ENCODE measurements at places on chromosomes 3 and 15. TPM values are rescaled to one million over a fixed set of nuclear protein-coding genes. Genes with fewer than 3 reads are reported as not detected.

SLC28A2 gene
- not detected for total RNA-seq

C2CD4A gene
- total RNA-seq: 0.14 TPM

CD86 gene
- not detected for total RNA-seq

TP53BP1 gene
- 22.3 TPM for total RNA-seq

PRSS50 gene
- total RNA-seq: not detected

GOLGA8J gene
- total RNA-seq: not detected

SCAMP2 gene
- total RNA-seq: 60.6 TPM

CCDC54 gene
- not detected for total RNA-seq

XCR1 gene
- total RNA-seq: not detected

TMOD2 gene
- 6.4 TPM for total RNA-seq

MINAR1 gene
- 0.21 TPM for total RNA-seq

KNG1 gene
- total RNA-seq: not detected

PLXNA1 gene
- 5.0 TPM for total RNA-seq

TRH gene
- total RNA-seq: not detected

PODXL2 gene
- 0.98 TPM for total RNA-seq

CLDN18 gene
- not detected for total RNA-seq

ESYT3 gene
- total RNA-seq: 1.1 TPM

LNP1 gene
- total RNA-seq: 2.4 TPM

C3orf85 gene
- not detected for total RNA-seq

NR2F2 gene
- total RNA-seq: not detected

CELSR3 gene
- total RNA-seq: 4.9 TPM

SST gene
- not detected for total RNA-seq

ZNF620 gene
- total RNA-seq: 2.3 TPM

OIP5 gene
- 9.5 TPM for total RNA-seq

IP6K2 gene
- 68.3 TPM for total RNA-seq

WDR93 gene
- not detected for total RNA-seq

PARP15 gene
- total RNA-seq: 5.1 TPM

RAMAC gene
- 15.3 TPM for total RNA-seq

C3orf22 gene
- total RNA-seq: not detected

ZNF592 gene
- 24.3 TPM for total RNA-seq

KLHL40 gene
- total RNA-seq: not detected

TLR9 gene
- total RNA-seq: 0.89 TPM

SAMMSON gene
- total RNA-seq: not detected

KIF23 gene
- 73.1 TPM for total RNA-seq

PATL2 gene
- total RNA-seq: 6.3 TPM

CHRNA3 gene
- total RNA-seq: not detected

STRA6 gene
- not detected for total RNA-seq
